ENCODE measurements at places on chromosomes 5 and 9. TPM values are rescaled to one million over a fixed set of nuclear protein-coding genes. Genes with fewer than 3 reads are reported as not detected.
A peak's percentile ranks its signal among the peaks of the same experiment; 100 is the strongest.

ITGA2 gene
- 1.6 TPM for total RNA-seq

USP20 gene
- 11.4 TPM for total RNA-seq

DNA sequence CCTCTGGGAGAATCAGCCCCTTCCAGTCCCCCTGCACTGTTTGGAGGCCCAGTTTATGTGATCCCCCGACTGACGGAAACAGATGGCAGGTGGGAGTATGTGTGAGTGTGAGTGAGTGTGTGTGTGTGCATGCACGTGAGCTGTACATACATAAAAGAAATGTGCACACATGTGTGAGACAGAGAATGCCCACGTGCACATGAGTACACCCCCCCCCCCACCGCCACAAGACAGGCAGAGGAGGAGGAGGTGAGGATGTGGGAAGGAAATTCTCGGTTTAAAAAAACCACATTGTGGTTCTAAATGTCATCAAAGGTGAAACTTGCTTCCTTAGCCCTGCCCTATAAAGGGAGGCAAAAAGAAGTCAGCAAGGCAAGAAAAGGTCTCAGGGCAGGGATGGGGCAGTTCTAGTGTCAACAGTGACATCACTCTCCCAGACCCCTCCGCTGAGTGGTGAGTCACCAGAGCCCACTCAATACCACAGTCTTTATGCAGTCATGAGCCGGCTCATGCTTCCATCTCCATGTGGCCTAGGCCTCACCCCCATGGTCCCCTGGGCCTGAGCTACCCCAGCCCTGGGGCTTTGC is 79.2 kb upstream of the HSPA9 start:
- no peaks in the 10 kb centered on the region for H3K27me3 ChIP-seq
- H3K4me1 ChIP-seq, result no peaks in the 10 kb centered on the region
- H3K36me3 ChIP-seq, result no peaks in the 10 kb centered on the region
- H3K27ac ChIP-seq, result no peak overlapping the region
- DNase-seq, result no peak

- H3K4me1 ChIP-seq, result peaks cover 12% of the 10 kb centered on the region
- H3K27ac ChIP-seq, result no peak overlapping the region
- no peaks in the 10 kb centered on the region for H3K27me3 ChIP-seq
Observed at GRCh38 chr5:154276261-154276972, 85.9 kb downstream of the GALNT10 start.

DNA sequence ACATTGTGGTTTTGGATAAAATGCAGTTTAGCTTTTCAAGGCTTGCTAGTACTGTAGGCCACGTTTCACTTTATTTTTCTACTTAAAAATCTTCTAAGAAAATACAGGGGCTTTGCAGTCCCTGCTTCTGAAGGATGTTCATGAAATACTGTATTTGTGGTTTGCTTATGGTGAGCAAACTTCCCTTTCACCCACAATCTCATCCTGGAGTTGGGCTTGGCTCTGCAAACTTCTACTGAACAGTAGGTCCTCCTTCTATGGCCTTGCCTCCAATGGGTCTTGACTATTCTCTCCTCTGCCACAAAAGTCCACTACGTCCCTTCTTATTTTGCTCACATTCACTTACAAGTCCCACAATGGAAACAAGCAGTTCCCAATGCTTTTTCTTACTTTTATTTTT is 502.7 kb upstream of the KLF4 start:
- H3K36me3 ChIP-seq, result no peaks in the 10 kb centered on the region
- no peaks in the 10 kb centered on the region for H3K27me3 ChIP-seq
- H3K4me1 ChIP-seq, result no peaks in the 10 kb centered on the region

ELOVL7 gene
- 1.2 TPM for total RNA-seq

- no peaks in the 10 kb centered on the region for H3K36me3 ChIP-seq
- no peaks in the 10 kb centered on the region for H3K4me1 ChIP-seq
- H3K27me3 ChIP-seq, result no peaks in the 10 kb centered on the region
- no peak overlapping the region for H3K4me3 ChIP-seq
Observed at GRCh38 chr5:76376148-76376865, 26.8 kb upstream of the IQGAP2 start.

ENTREP1 gene
- 0.26 TPM for total RNA-seq

GRCh38 chr5:172496671-172497371 is 42.5 kb upstream of the SH3PXD2B start:
- H3K4me1 ChIP-seq, result no peaks in the 10 kb centered on the region
- DNase-seq, result no peak
- no peak overlapping the region for H3K27ac ChIP-seq
- H3K27me3 ChIP-seq, result no peaks in the 10 kb centered on the region
- H3K4me3 ChIP-seq, result no peak overlapping the region
- H3K36me3 ChIP-seq, result no peaks in the 10 kb centered on the region

BTNL3 gene
- total RNA-seq, result not detected

- H3K4me3 ChIP-seq, result no peak overlapping the region
- peak overlapping the region; percentile 67 for H3K27ac ChIP-seq
- H3K27me3 ChIP-seq, result no peaks in the 10 kb centered on the region
- no peaks in the 10 kb centered on the region for H3K36me3 ChIP-seq
- H3K4me1 ChIP-seq, result peaks cover 8% of the 10 kb centered on the region
- peak; percentile 74 for DNase-seq
Observed at GRCh38 chr9:38026021-38026809, 42.8 kb downstream of the SHB start.

GRCh38 chr5:142636093-142636492 is 49.8 kb downstream of the FGF1 start:
- no peaks in the 10 kb centered on the region for H3K27me3 ChIP-seq
- H3K27ac ChIP-seq, result no peak overlapping the region
- H3K36me3 ChIP-seq, result no peaks in the 10 kb centered on the region
- H3K4me3 ChIP-seq, result no peak overlapping the region
- DNase-seq, result no peak

DNA sequence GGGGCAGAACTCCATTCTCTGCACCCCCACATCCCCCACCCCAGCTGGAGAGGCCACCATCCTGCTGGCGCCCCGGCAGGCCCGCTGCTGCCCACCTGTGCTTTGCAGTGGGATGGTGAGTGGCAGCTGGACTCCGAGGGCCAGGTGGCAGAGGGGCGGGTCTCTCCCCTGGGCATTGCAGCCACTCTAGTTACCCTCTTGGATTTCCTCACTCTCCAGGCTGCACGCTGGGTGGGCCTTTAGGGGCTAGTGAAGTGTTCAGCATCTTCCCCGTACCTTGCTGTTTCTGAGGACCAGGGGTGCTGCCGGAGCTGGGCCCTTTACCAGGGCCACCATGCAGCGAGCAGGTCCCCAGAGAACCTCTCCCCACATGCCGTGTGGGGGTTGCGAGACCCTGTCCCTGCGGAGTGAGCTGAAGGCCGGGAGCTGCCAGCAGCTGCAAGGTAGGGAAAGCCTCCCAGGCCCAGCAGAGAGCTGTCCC is 88.4 kb upstream of the SH3PXD2B start:
- H3K36me3 ChIP-seq, result no peaks in the 10 kb centered on the region
- H3K4me1 ChIP-seq, result no peaks in the 10 kb centered on the region
- no peak overlapping the region for H3K4me3 ChIP-seq
- no peak overlapping the region for H3K27ac ChIP-seq
- H3K27me3 ChIP-seq, result no peaks in the 10 kb centered on the region

- DNase-seq, result peak; percentile 93
- H3K27me3 ChIP-seq, result no peaks in the 10 kb centered on the region
- H3K4me1 ChIP-seq, result no peaks in the 10 kb centered on the region
- peak within 1 kb of the TSS; percentile 36 for H3K27ac ChIP-seq
Observed at GRCh38 chr5:179060116-179061008, at the start of gene ZNF354C. Gene ZNF354C (plus strand): TSS chr5:179060373. CDS start chr5:179062069, 1,696 bp downstream.

GRXCR2 gene
- total RNA-seq, result not detected

DNA sequence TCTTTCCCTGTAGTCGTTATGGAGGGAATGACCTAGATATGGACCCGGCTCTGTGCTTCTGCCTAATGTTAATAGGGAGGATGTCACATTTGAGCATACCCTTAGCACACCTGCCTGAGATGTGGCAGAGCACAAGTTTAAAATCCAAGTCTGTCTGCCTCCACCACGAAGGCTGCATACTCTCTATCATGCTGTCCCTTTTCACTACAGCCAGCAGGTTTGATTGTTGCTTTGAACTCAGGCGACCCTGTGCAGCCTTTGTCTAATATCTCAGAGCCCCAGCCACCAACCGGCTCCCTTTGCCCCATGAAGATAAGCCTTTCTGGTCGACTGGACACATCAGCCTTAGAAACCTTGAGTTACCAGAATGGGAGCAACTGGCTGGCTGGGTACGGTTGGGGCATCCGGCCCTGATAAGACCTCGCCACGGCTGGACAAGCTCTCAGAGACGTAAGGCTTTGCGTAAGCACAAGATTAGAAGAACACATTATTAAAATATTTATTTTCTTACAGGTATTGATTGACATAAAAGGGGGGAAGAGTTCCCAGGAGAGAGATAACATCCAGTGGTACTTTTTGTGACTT is 222.0 kb upstream of the TRIM32 start:
- no peak overlapping the region for H3K27ac ChIP-seq
- no peak overlapping the region for H3K4me3 ChIP-seq
- no peaks in the 10 kb centered on the region for H3K27me3 ChIP-seq
- H3K36me3 ChIP-seq, result no peaks in the 10 kb centered on the region
- H3K4me1 ChIP-seq, result no peaks in the 10 kb centered on the region

DNA sequence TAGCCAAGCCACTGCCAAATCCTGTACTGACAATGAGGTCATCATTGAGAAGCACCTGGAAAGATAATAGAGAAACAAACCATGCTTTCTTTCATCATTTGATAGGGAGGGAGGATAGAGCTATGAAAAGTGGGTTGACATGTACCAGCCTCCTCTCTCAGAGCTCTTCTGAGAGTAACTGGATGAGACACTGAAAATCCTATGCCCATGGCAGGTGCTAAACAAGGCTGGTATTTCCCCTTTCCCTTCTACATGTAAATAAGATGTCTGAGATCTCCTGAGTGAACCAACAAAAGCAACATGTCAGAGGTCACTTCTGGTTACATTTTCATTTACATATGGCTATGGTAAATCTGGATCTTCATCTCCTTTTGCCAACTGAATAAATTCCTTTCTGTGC is 45.3 kb upstream of the TRAF1 start:
- no peaks in the 10 kb centered on the region for H3K4me1 ChIP-seq
- no peaks in the 10 kb centered on the region for H3K27me3 ChIP-seq
- no peak overlapping the region for H3K4me3 ChIP-seq
- H3K36me3 ChIP-seq, result peaks cover 16% of the 10 kb centered on the region

SYNPO gene
- 23.4 TPM for total RNA-seq

OR2V1 gene
- total RNA-seq, result not detected

- H3K36me3 ChIP-seq, result no peaks in the 10 kb centered on the region
- H3K4me1 ChIP-seq, result no peaks in the 10 kb centered on the region
- no peak for DNase-seq
- H3K27ac ChIP-seq, result no peak overlapping the region
- H3K27me3 ChIP-seq, result no peaks in the 10 kb centered on the region
- H3K4me3 ChIP-seq, result no peak overlapping the region
Observed at GRCh38 chr5:78830528-78831046, 154.5 kb downstream of the ARSB start.

DMRTA1 gene
- total RNA-seq, result 7.9 TPM

DNA sequence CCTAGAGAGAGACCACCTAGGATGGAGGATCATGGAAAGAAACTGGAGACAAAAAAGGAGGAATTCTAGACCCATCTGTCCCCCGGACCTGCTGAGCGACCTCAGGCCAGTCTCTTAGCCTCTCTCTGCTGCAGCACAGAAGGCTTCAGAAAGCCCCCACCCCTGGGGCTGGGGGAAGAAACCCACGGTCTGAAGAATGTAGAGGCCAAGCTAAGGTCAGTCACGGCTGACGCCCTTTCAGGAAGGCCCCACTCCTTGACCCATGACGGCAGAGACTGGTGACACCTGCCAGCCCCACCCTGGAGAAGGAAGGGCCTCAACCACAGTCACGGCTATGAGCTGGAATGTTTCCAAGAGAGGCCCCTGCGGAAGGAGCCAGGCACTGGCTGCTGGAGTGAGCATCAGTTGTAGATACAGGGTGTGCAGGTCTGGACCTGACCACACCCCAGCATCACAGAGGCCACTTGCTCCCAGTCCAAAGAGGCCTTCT is 120.5 kb upstream of the BOD1 start:
- no peaks in the 10 kb centered on the region for H3K4me1 ChIP-seq
- no peak overlapping the region for H3K4me3 ChIP-seq
- no peak overlapping the region for H3K27ac ChIP-seq
- DNase-seq, result no peak
